GOT3 (cell line): ENCODE measurements at places on chromosomes 2 and 18.

DNA sequence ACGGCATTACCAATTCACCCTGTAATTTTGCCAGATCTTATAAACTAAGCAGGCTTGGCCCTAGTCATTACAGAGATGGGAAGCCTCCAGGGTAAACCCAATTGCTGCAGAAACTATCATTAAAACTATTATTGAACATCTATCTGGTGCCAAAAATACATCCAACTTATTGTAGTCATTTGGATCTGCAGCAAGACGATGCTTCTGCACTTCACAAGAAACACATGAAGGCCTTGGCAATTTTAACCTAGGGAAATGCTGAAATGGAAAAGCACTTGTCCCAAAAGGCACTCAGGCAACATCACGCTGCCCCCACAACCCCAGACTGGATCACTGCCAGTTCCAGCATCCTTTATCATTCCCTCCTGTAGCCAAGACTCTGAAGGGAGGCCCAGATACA lies 85.3 kb upstream of the ACVR2A start:
- DNase-seq, result no peak

- DNase-seq, result no peak
Measured at GRCh38 chr18:12007063-12007462, 25.8 kb downstream of the IMPA2 start.

DNA sequence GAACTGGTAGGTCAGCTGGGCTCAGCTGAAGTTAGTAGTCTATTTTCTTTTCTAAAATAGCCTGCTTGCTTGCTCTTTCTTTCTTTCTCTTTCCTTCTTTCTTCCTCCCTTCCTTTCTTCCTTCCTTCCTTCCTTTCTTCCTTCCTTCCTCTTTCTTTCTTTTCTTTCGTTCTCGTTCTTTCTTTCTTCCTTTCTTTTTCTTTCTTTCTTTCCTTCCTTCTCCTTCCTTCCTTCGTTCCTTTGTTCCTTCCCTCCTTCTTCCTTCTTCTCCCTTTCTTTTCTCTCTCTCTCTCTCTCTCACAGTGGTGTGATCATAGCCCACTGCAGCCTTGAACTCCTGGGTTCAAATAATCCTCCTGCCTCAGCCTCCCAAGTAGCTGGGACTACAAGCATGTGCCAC lies 29.2 kb upstream of the KDM3A start:
- no peak for DNase-seq

DNA sequence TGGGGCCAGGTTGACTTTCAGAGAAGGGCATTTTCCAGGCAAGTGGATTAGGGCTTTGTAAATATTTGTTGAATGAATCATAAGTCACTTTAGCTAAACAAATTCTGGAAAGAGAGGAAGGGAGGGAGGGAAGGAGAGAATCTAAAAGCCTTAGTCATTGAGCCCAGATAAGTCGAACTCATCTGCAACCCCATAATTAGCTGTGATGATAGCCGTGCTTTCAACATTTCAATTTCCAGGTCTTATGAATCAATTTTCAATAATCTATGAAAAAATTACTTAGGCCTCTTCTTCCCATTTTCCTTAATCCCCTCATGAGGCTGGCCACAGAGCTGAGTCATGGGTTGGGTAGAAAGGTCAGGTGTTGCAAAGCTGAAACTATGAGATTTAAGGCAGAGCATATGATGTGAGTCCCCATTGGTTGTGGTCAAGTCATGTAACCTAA lies 111.9 kb upstream of the MAPRE2 start:
- DNase-seq, result no peak

GRCh38 chr2:65918760-65919187 lies 486.4 kb upstream of the SPRED2 start:
- no peak for DNase-seq

DNA sequence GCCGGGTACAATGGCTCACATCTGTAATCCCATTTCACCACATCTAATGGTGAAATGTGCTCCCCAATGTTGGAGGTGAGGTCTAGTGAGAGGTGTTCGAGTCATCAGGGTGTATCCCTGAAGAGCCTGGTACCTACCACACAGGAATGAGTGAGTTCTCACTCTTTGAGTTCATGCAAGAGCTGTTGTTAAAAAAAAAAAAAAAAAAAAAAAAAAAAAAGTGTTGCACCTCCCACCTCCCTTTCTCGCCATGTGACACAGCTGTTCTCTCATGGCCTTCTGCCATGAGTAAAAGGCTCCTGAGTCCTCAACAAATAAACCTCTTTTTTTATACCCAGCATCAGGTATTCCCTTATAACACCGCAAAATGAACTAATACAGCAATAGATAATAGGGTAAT lies 106.3 kb downstream of the C2orf74 start:
- DNase-seq, result no peak

GRCh38 chr2:24906466-24906865 lies 13.6 kb downstream of the ADCY3 start:
- DNase-seq, result no peak

DNA sequence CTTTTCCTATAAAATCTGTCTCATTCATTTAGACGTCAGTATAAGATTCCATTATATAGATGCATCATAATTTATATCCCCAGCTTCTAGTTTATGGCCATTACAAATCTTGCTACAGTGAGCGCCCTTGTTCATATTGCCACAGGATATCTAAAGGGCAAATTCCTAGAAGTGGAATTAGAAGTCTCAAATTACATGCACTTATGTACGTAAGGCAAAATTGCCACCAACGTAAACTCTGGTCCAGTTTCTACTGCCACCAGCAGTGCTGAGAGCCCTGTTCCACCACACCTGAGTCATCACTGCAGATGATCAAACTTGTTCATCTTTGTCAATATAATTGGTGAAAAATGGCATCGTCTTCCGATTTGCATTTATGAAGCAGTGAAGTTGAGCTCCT lies 90.9 kb upstream of the ID2 start:
- DNase-seq, result no peak

GRCh38 chr2:67055387-67056304 lies 341.5 kb upstream of the ETAA1 start:
- no peak for DNase-seq

- DNase-seq, result no peak
Measured at GRCh38 chr2:155599834-155600233, 732.7 kb downstream of the NR4A2 start.

DNA sequence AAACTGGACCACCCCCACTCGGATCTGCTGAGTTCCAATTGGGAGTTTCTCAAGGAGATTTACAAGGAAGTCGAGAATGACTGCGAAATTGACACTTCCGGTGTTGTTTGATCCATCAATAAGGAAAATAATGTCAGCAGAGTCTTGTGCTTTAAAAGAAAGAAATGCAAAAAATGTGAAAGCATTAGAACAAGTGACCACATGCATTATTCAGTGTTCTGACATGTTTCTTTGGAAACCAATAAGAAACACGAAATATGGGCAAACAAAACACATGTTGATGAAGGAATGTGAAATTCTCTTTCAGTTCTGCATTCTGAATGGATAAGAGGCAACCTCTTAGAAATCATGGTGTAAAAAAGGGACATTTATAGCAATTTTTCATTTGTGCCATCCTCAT lies 25.9 kb downstream of the COL6A3 start:
- no peak for DNase-seq

DNA sequence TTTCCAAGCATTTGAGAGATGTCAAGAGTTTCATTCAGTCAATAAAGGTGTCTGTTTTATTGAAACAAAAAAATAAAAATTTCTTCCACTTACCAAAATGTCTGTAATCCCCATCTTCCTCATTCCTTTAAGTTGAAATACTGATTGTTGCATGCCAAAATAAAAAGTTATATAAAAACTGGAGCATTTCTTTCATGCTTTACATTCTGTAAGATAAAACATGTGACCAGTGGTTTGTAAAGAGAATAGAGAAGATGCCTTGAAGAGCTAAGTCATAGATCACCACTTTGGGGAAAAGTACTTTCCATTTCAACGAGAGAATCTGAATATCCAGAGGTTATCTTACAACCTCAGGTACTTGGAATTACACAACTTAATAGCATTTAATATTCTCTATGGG lies 35.9 kb upstream of the MYO1B start:
- DNase-seq, result no peak

GRCh38 chr2:58046335-58046584 lies 346 bp upstream of the VRK2 start:
- DNase-seq, result no peak

GRCh38 chr18:22378672-22379282 lies 38.9 kb downstream of the CTAGE1 start:
- DNase-seq, result no peak

DNA sequence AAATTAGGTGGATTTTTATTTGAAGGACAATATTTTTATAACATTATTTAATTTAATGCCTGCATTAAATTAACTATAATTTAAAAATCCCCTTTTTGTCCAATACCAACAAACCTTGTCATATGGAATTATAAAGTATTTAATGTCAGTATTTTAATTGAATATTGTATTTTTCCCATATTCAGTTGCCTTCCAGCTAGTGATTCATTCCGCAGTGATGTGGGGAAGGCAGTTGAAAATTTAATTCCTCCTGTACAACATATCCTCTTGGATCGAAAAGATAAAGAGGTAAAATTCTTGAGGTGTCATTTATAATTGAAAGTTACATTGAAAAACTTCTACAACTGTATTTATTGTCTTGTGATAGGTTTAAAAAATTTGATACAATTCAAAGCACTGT lies 40.4 kb downstream of the WDR7 start:
- DNase-seq, result no peak

DNA sequence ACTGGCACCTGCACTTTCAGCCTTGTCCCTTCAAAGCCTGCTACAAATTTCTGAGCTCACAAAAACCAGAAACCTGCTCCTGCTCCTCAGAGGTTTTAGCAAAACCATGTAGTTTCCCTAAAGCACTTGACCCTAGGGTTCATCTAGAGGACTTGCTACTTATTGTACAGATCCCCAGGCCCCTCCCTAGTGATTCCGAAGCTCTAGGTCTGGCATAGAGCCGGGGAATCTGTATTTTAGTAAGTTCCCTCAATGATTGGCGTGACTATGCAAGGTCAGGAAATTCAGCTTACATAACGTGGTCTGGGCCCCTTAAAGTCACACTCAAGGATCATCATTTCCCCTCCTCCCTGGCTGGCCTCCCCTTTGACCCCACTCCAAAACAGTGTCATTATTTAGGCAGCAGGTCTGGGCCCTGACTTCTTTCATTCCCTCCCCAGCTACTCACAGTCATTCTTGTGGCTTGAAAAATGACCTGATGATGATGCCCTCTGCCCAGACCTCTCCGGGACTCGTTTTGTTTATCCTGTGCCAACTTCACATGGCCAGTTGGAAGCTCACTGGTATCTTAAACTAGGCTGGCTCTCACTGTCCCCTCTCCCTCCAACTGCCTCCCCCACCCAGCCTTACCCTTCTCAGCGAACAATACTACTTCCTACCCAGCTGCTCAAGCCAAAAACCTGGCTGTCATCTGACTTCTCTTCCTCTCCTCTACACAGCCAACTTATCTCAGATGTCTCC lies 36.0 kb downstream of the WDFY1 start:
- no peak for DNase-seq

DNA sequence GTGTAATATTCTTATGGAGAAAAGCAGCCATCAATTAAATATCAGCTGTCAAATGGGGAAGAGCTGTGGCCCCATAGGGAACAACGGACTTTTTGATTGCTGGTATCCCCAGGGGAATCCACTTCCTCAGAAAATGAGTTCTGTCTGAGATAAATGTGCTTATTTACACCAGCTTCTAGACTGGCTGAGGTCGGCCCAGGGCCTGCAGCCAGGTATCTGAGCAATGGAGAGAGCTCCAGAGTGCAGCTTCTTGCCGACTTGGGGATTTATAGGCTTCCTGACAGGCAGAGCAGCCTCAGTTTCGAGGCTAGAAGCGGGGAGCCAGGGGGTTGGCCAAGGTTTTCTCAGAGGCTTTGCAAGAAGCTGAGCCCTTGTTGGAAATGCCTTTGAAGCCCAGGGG lies 67.2 kb downstream of the MCFD2 start:
- DNase-seq, result no peak

GRCh38 chr2:173090973-173091660 lies 15.5 kb downstream of the MAP3K20 start:
- DNase-seq, result no peak

DNA sequence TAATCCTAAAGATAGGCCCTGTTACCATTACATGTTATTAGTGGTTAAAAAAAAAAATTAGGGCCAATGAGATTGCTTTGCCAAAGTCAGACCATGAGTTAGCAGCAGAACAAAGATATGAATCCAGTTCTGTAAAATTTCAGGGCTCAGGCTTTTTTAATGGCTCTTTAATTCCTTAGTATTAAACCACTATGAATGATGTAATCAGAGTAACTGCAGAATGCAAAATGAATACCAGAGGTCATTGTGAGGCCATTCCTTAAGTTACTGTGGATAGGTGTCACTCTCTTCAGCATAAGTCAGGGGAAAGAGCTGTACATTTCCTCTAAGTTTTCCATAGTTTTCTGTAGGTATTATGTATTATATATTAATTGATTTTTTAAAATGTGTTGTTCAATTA lies 42.2 kb upstream of the TBR1 start:
- no peak for DNase-seq

- DNase-seq, result no peak
Measured at GRCh38 chr18:10591896-10592295, 66.1 kb downstream of the NAPG start.

GRCh38 chr2:105328281-105329196 lies 996 bp downstream of the TGFBRAP1 start:
- DNase-seq, result no peak

DNA sequence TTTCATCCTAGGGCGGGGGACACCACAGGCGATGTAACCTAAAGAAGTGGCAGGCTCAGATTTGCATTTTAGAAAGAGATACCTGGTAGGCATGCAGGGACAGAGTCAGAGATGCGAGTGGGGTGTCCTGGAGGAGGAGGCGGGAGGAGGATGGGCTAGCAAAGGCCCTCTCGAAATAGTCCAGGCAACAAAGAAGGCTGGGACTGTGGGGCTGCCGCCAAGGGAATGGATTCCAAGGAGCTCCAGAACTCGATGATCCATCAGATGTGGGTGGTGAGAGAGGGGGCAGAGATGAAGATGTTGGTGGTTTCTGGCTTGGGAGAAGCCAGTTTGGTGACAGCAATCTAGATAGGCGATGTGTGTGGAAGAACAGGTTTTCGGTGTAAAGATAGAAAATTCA lies 12.5 kb upstream of the INPP5D start:
- no peak for DNase-seq

GRCh38 chr2:154850532-154850931 lies 152.0 kb downstream of the KCNJ3 start:
- DNase-seq, result no peak

- no peak for DNase-seq
Measured at GRCh38 chr2:195094330-195094729, 562.7 kb upstream of the SLC39A10 start.

DNA sequence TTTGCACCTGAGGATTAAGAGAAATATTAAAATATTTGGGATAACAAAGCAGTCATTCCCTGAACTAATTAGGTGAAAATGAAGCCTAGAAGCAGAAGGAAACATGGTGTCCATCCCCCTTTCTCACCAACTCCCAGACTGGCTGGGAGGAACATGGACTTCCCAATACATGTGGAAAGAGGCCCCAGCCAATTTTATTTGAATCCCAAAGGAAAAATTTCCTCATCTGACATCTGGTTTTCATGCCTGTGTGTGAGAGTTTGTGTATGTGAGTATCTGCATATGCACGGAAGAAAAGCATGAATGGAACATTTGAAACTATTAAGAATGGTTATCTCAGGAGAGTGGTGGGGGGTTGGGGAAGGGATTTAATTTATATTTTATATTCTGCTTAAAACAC lies 84.3 kb downstream of the COPS8 start:
- no peak for DNase-seq
